ENCODE measurements at places on chromosomes 2 and 18. TPM values are rescaled to one million over a fixed set of nuclear protein-coding genes. Genes with fewer than 3 reads are reported as not detected.

Gene C1QL2
- not detected for total RNA-seq

Gene PAIP2B
- 0.52 TPM for total RNA-seq

Gene FSHR
- total RNA-seq, result not detected

Gene CLEC4F
- total RNA-seq, result not detected

Gene ZNF638
- 76.5 TPM for total RNA-seq

Gene CNRIP1
- 39.2 TPM for total RNA-seq

Gene KCNK3
- 3.9 TPM for total RNA-seq

Gene CLASP1
- 27.4 TPM for total RNA-seq

Gene CHRNG
- 3.3 TPM for total RNA-seq

Gene ABCB11
- not detected for total RNA-seq

Gene CPLX4
- not detected for total RNA-seq

Gene MC4R
- total RNA-seq, result not detected

Gene PLGLB1
- total RNA-seq, result 1.2 TPM

Gene B3GNT7
- 0.80 TPM for total RNA-seq

Gene CPO
- not detected for total RNA-seq

Gene STEAP3
- 10.0 TPM for total RNA-seq

Gene IL36B
- not detected for total RNA-seq

Gene VWC2L
- not detected for total RNA-seq

Gene NT5C1B
- total RNA-seq, result not detected

Gene CXCR4
- total RNA-seq, result 2.6 TPM

Gene REEP1
- total RNA-seq, result 0.40 TPM

Gene OSBPL1A
- total RNA-seq, result 21.2 TPM

Gene UPP2
- not detected for total RNA-seq

Gene ARHGAP25
- total RNA-seq, result 1.4 TPM

Gene CERS6
- 14.5 TPM for total RNA-seq

Gene MC2R
- total RNA-seq, result not detected

Gene SLC9A2
- total RNA-seq, result not detected

Gene CAPN14
- not detected for total RNA-seq

Gene ALK
- total RNA-seq, result not detected

Gene TSPYL6
- not detected for total RNA-seq

Gene SPP2
- total RNA-seq, result not detected

All from epithelial cell of alveolus of lung (primary cell).